C1 segment of cervical spinal cord (tissue), 14 donors: ENCODE measurements at places on chromosomes 12 and 14.

DNA sequence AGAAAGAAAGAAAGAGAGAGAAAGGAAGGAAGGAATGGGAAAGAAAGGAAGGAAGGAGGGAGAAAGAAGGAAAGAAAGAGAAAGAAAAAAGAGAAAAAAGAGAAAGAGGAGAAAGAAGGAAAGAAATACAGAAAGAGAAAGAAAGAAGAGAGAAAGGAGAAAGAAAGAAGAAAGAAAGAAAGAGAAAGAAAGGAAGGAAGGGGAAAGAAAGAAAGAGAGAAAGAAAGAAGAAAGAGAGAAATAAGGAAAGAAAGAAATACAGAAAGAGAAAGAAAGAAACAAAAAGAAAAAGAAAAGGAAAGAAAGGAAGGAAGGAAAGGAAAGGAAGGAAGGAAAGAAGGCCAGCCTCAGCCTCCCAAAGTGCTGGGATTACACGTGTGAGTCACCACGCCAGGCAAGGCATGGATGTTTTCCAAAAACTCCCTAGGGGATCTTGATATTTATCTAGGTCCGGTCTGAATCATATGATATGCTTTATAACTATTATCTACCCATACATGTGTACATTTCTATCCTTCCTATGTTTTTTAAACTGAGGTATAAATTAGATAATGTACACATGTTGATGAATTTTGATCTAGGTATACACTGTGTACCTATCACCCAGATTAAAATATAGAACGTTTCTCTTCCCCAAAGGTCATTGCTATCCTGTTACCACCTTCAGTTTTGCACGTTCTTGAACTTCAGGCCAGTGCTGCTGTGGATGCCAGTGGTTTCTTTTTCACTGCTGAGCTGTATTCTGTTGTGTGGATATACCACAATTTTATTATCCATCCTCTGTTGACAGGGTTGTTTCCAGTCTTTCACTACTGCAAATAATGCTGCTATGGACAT is 177.9 kb downstream of the RBM19 start:
- no peak for DNase-seq

GRCh38 chr12:40446385-40446784 is 221.6 kb downstream of the LRRK2 start:
- DNase-seq, result no peak

- DNase-seq, result no peak
Measured at GRCh38 chr12:83537428-83538053, 850.8 kb downstream of the TMTC2 start.

DNA sequence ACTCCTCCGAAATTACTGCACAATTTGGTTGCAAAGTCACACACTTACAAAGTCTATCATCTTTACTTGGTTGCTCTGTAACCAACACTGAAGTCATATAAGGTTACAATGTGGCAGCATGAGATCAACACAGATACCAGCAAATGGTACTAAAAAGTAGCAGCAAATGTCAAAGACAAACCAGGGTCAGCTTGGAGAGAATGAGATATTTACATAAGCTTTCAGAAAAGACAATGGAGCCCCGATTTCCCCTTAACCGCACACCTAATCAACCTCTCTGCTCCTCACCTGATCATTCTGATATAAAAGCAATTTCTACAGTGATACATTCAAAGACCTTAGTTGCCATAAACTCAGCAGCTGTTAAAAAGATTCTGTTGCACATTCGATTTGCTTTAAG is 76.4 kb upstream of the FOXN3 start:
- peak; percentile 52 for DNase-seq

GRCh38 chr14:32733015-32733414 is 205.7 kb upstream of the NPAS3 start:
- no peak for DNase-seq

DNA sequence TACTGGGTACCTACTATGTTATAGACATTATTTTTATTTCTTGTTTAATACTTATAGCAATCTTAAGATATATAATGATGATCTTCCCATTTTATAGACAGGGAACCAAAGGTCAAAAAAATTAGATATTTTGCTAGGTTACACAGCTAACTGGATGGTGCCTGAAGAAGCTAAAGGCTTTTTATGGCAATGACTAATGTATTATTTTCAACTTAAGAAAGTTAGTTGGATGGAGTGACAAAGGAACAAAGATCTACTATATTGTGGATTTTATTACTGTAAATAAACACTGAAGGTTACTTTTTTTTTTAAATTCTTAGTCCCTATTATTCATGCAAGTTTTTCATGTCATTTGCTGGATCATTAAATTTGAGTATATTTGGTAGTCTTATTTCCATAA is 227.9 kb downstream of the GPHN start:
- no peak for DNase-seq

DNA sequence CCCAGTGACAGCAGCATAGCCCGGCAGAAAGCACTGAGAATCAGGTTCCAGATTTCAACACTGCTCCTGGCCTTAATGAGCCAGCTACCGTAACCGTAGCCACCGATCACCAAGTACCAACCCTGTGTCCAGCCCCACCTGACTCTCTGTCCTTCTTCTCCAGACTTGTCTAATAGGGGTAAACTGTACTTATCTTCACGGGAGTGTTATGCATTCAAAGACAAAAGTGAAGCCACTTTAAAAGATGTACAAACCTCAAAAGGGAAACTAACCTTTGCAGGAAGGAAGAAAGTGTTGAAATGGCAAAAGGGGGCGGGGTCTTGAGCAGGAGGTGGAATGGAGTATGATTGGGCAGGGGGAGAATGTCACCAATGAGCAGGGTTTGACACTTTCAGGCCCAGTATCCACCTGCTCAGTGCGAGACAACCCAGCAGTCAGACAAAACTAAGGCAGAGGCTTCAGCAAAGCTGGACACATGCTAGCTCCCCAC is 226.1 kb downstream of the CHST11 start:
- DNase-seq, result no peak

- no peak for DNase-seq
Measured at GRCh38 chr12:112900298-112901145, 6.2 kb upstream of the OAS1 start.

DNA sequence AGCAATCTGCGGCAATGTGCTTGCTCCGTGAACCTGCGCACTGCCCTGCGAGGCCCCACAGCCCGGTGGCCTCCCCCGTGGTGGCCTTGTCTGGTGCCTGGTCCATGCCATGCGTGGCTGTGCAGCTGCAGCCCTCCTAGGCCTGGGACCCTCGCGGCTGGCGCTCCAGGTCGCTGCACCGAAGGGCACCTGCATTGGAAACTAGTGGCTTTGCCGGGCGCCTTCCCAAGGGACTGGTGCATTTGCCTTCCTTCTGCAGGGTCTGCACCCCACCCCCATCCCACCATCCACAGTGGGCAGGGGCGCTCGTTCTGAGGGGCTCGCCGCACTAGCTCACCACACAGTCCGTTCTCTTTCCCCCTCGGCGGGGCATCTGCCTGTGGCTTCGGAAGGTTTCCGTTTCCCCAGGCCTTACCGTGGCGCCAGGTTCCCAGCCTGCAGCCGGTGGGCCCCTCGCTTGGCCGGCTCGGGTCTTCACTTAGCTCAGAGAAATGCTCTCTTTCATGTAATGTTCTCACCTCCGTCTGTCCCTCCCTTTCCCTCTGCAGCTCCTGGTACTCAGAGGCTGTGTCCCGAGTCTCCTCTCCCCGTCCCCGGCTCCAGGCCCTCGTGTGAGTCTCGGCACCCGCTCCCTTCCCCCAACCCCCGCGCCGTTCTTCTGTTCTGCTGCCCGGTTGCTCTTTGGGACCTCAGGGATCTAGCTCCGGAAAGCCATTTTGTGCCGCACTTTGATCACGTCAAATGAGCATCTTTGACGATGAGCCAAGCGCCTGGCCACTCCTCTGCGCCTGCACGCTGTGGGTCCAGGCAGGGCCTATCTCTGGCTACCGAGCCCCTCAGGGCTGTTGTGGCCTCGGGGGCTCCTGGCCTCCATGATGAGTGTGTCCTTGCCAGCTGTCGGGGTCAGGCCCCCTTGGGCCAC is 31.9 kb downstream of the JAG2 start:
- DNase-seq, result no peak

DNA sequence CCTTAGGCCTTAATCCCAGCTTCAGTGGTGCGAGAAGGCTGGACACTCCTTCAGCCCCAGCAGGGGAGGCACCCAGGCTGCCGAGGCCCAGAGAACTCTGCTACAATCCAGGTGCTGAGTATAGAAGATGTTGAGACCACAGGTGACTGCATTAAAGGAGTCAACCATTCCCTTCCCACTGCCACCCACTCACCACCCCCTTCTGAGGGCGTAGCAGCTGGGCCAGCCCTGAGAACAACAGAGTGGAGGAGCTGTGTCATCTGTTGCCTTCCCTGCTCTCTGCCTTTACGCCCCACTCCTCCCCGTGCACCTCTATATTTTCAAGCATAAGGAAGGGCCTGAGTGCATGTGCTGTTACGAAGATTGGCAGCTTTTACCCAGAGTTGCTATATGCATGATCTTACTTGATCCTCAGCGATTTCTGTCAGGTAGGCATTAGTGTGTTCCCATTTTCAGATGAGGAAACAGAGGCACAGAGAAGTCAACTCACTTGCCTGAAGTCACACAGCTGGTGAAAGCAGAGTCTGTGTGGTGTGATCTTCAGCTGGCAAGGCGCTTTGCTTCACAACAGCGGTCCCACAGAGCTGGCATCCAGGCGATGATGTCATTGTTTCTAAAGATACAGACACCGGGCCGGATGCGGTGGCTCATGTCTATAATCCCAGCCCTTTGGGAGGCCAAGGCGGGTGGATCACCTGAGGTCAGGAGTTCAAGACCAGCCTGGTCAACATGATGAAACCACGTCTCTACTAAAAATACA is 46.7 kb downstream of the RIN3 start:
- DNase-seq, result no peak

GRCh38 chr12:27064397-27065342 is 17.7 kb downstream of the C12orf71 start:
- no peak for DNase-seq

DNA sequence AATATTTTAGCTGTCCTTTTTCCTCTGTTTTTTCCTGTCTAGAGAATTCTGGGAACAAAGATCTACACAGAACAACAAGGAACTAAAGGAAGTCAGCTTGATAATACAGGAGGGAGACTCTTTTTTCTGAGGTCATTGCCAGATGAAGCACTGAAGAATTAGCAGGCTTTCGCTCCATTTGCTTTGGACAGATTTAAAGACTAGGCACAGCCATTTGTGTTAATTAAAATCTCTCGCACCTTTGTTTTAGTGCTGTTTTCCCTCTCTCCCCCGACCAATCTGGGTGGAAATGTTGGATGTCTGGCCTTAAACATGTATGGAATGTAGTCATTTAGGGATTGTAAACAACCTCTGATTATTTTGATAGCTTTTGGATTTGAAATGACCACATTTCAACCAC is 9.6 kb upstream of the GPHN start:
- DNase-seq, result no peak

DNA sequence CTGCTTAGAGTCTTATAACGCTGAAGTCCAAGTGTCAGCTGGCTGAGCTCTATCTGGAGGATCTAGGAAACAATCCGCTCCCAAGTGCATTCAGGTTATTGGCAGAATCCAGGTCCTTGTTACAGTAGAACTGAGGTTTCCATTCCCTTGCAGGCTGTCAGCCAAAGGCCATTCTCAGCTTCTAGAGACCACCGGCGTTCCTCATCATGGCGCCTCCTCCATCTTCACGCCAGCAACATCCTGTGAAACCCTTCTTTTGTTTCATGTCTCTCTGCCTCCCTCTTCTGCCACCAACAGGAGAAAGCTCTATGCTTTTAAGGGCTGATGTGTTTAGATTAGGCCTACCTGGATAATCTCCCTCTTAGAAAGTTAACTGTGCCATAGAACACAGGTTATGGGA is 133.0 kb upstream of the RASSF8 start:
- DNase-seq, result no peak

- DNase-seq, result no peak
Measured at GRCh38 chr14:98912655-98913054, 359.3 kb downstream of the BCL11B start.

DNA sequence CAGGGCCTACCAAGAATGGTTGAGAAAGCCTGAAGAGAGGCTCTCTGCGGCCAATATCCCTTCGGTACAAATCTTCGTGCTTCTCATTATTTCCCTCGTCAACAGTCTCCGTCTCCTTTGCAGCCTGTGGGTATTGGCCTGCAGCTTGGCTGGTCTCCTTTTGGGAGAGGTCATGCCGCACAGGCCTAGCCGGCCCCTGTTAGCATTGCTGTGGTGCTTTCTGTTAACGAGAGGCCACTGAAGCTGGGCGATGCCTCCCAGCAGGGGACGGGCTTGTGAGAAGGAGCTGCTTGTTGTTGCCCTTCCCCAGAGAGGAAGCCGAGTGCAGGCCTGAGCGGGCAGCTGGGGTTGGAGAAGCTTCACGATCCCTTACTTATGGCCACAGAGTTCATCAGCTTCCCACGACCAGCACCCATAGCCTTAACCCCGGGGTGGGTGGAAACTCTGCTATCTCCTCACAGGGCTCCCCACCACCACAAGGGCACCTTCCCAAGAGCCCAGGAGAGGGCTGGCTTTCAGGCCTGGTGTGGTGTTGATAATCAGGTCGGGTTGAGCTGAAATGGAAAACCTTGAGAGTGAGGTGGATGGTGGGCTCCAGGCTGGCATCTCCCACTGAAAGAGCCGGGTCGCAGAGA is 228.6 kb downstream of the ZFP36L1 start:
- DNase-seq, result no peak

- no peak for DNase-seq
Measured at GRCh38 chr12:121120323-121120722, 12.4 kb upstream of the P2RX7 start.

- DNase-seq, result no peak
Measured at GRCh38 chr12:80045594-80045993, 53.7 kb upstream of the OTOGL start.

DNA sequence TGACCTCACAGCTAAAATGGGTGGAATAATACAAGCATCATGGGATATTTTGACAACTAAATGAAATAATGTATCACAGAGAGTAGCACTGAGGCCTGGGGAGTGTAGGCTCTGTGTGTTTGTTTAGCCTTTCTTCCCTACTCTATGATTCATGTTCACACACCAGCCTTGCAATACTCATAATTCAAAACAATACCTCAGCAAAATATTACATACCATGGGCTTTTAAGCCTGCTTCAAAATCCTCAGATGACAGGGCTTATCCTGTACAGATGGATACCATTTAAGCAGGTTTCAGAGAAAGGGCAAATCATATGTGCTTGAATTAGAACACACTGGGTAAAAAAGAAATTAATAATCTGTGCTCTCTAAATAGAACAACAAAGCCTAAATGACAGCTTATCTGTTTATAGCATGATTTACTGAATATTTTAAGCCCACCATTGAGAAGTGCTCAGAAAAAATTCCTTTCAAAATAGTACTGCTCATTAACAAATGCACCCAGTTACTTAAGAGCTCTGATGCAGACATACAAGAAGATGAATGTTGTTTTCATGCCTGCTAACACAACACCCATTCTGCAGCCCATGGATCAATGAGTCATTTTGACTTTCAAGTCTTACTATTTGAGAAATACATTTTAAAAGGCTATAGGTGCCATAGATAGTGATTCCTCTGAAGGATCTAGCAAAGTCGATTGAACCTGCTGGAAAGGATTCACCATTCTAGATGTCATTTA is 84.9 kb upstream of the ADAMTS20 start:
- DNase-seq, result no peak
